ENCODE measurements at places on chromosomes 5 and 9.

- DNase-seq: no peak
Observed at GRCh38 chr5:19172926-19173470, 815.0 kb downstream of the CDH18 start.

DNA sequence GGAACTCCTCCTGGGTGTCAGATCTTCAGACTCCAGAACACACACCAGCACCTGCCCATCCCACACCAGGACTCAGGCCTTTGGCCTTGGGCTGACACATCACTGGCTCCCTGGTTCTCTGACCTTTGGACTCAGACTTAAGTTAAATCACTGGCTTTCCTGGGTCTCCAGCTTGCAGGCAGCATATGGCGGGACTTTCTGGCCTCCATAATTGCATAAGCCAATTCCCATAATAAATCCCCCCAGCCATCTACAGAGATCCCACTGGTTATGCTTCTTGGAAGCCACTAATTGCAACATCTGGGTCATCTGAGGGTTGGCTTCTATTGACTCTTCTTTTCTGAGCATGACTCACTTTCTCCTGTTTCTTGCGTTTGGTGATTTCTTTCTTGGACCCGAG, 80.3 kb upstream of the SARDH start:
- no peak for DNase-seq

DNA sequence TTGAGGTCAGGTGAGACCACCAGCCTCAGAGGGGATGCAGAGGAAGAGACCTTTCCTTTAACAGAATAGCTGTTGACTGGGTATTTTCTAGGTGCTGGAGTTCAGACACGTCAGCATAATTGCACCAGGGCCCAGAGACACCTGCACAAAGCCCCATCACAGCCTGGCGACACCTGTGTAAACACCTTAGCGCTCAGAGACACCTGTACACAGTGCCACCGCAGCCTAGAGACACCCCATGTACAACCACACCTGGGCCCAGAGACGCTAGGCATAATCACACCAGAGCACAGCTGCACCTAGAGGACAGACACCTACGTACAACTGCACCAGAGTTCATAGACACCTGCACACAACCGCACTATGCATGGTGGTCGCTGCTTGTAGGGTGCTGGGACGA, 1.0 kb downstream of the TRIP13 start:
- no peak for DNase-seq

GRCh38 chr9:133964463-133964862, 27.7 kb downstream of the VAV2 start:
- no peak for DNase-seq

- DNase-seq: no peak
Observed at GRCh38 chr5:104751969-104752368, 1189.4 kb upstream of the NUDT12 start.

- no peak for DNase-seq
Observed at GRCh38 chr5:158308429-158309025, 449.6 kb upstream of the CLINT1 start.

DNA sequence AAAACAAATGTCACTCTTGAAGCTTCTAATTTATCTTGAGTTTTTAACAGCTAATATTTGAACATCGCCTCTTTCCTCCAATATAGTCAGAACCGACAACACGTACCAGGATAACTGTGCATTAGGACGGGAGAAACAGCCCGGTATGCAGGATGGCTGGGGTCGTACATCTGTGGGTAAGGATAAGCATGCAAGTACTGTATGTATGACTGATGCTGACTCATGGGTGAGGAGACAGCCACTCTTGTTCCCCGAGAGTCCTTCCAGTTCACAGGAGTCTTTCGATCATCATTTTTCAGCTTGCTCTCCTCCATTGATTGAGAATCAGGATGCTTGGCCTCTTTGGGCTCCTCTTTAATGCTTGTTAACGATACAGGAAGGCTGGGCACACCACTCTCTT, 102.3 kb downstream of the ZNF608 start:
- DNase-seq: no peak

DNA sequence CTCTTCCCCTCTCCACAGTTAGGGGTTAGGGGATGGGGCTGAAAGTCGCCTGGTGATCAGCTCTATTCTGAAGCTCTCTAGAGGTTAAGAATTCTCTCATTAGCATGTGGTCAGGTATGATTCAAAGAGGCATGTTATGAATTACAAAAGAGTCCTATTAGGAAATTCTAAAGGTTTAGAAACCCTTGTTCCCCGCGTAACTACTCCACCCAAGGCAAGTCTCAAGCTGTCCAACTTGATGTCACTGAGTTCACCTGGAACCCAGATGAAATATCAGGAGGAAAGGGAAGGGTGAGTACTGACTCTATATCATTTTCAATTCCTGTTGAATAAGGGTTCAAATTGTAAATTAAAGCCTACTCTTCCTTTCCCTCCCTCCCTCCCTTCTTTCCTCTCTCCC, 18.1 kb upstream of the RNF145 start:
- DNase-seq: no peak

- peak; percentile 71 for DNase-seq
Observed at GRCh38 chr5:170312666-170313065, 15.1 kb upstream of the LCP2 start.

GRCh38 chr9:3296536-3296935, 229.3 kb downstream of the RFX3 start:
- DNase-seq: no peak

DNA sequence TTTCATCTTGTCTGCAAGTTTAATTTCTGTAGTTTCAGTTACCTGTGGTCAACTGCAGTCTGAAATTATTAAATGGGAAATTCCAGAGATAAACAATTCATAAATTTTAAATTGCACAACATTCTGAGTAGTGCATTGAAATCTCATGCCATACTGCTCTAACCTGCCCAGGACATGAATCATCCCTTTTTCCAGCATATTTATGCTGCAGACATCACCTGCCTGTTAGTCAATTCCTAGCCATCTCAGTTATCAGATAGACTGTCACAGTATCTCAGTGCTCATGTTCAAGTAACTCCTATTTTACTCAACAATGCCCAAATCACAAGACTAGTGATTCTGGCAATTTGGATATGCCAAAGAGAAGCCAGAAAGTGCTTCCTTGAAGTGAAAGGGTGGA, 223.0 kb upstream of the GRIA1 start:
- DNase-seq: no peak

DNA sequence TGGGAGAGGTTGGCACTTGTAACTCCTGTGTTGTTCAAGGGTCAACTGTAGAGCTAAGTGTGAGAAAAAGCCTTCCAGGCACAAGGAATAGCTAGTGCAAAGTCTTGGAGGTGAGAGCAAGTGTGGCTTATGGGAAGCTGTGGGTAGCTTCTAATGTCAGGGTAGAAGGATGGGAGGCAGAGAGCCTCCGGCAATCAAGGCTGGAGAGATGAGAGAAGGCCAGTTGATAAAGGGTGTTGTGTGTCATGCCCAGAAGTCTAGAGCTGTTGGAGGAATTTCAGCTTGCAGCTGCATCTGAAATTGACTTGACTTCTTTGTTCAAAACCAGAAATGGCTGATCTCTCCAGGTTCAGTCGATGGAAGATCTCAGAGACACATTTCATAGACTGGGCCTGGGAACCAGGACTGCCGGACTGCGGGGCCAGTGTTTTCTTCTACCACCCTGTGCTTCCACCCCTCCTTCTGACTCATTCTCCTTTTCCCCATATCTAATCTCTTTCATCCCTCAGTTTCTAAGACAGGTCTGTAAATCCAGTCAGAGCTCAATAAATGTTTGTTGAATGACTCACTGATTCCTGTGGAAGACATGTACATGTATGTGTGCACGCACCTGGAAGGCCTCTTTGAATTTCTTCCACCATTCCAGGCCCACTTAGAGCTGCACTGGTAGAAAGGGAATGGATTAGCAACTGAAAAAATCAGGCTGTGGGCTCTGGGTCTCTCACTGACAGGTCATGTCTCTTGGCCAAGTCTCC, 67.8 kb upstream of the KLF4 start:
- no peak for DNase-seq

- no peak for DNase-seq
Observed at GRCh38 chr9:117411547-117411946, 3.3 kb downstream of the ASTN2 start.

GRCh38 chr5:16812911-16813310, 123.2 kb downstream of the MYO10 start:
- DNase-seq: no peak

DNA sequence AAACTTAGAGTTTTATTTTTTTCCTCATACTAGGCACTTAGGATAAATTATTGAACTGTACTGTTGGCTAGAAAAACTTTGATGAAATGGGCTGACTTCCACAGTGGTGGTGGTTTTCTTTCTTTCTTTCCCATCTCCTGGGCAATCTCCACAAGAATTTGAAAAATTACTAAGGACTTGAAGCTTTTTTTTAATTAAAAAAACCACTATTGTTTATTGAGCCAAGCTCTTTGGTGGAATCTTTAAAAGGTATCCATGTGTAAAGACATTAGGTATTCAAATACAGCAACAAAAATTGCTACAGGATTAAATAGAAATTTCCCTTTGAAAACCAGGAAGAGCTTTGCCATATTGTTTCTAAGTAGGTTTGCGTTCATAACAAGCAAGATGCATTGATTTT, 14.1 kb downstream of the MARCHF6 start:
- DNase-seq: no peak

DNA sequence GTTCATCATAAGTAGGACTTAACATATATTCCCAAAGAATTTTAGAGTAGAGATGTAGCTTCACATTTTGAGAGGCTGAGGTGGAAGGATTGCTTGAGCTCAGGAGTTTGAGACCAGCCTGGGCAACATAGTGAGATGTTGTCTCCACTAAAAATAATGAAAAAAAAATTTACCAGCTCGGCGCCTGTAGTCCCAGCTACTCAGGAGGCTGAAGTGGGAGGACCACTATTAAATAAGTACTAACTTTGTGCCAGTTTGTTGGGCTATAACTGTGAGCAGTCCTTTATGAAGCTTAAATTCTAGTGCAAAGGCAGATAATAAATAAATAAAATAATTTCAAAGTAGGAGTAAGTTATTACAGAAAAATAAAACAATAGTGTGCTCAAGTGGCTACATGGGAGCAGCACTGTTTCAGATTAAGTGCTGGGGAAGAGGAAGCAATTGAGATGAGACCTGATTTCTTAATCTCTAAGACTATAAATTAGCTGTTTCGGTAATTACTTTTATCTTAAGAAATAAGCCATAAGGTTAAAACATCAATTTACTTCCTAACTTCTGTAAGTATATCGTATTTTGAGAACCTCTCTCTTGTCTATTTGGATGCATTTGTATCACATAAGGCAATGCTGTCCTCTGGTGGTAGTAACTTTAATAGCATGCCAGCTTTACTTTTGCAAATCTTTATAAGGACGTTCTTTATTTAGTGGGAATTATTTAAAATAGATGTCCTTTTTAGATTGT, 98.9 kb downstream of the CSNK1G3 start:
- no peak for DNase-seq

Data from activated naive CD4-positive, alpha-beta T cell treated with Interleukin-2 at 50 U/mL for 16 hours (primary cell).